ENCODE measurements at places on chromosomes 6 and 20.

DNA sequence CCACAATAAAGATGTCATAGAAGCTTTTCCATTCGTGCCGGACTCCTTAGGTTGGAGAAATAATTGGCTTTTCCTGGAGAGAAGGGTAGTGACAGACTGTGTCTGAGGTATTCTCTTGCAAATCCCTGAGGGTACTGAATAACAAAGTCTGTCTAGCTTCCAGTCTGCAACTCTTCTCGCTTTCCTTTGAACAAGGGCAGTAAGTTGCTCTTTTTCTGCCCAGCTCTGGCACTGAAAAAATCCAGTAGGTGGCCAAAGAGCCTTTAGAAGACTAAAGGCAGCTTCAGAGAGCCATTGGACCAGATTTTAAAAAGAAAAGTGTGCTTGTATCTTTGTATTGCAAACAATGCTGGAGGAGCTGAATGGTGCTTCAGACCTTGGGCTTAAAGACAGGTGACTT, 20.7 kb upstream of the RREB1 start:
- DNase-seq = no peak

DNA sequence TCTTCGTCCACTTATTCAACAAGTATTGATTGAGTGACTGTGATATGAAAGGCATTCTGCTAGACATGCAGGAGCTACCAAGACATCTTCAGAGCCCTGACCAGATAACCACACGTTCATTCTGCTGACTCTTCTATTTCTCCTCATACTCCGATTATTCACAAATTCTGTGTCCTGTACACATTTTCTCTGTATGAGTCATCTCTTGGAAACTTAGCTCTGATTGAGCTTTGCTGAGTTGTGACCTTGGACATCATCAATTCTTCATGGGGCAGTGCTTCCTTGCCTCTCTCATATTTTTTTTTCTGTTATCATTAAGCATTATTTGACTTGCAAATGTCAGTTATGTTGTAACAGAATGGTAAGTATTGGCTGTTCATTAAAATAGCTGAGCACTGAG, 351.6 kb upstream of the CNR1 start:
- DNase-seq = no peak

DNA sequence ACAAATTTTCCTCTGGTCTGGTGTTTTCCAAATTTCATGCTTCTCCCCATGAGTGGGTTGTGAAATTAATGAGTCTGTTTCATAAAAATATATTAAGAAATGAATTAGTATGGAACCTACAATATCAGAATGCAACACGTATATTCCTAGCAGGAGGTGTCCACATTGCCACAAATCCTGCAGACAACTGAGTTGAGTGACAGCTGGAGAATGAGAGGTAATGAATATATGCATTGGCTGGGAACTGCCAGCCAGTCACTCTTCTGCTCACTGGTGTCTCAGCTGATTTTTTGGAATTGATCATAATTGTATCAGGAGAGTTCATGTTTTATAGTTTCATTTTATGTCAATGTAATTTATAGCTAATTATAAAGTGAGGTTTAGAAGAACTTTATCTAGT, 6.3 kb upstream of the ARFGEF3 start:
- no peak for DNase-seq

- peak; percentile 52 for DNase-seq
Measured at GRCh38 chr20:49508435-49509199, 26.1 kb upstream of the KCNB1 start.

- no peak for DNase-seq
Measured at GRCh38 chr6:87908978-87909811, 138.4 kb upstream of the SPACA1 start.

- no peak for DNase-seq
Measured at GRCh38 chr6:136635615-136636014, 85.4 kb upstream of the MAP7 start.
